SW480 (cell line): ENCODE measurements at places on chromosomes 4 and X.

GRCh38 chr4:12409507-12410190 lies 981.0 kb upstream of the HS3ST1 start:
- peak; percentile 41 for DNase-seq

DNA sequence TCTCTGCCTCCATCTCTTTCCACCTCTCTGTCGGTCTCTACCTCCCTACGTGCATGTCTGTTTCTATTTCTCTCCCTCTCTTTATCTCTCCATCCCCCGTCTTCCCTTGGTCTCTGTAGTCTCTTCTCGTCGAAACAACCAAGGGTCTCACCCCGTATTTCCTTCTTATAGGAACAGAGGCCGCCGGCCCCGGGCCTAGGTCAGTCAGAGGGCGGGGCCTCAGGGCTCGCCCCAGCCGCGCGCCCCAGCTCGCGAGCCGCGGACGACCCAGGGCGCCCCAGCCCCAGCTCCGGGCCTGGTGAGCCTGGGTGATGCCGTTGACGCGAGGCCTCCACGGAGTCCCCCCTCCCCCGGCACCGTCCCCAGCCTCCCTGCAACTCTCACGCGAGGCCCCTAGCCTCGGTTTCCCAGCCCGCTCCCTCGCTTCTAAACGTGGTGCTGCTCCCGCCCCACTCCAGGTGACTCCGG lies 6.6 kb downstream of the TIMM17B start:
- peak; percentile 44 for DNase-seq

DNA sequence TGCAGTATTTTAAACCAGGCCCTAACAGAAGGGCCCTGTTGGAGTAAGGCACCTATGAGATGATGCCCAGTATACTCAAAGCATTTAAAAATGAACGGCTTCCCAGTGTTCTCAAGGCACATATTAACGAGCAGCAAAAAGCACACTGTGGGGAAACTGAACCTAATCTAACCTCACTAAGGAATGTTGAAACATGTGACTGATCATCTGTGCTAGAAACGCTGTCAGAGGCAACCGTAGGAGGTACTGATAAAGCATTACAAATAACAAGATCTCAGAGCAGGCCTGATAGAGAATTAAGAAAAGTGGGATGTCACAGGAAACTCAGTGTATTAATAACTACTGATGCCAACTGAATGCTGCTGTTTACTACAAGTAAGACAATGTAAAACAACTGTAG lies 24.0 kb downstream of the ASB9 start:
- no peak for DNase-seq

GRCh38 chr4:114279711-114280110 lies 300.3 kb upstream of the ARSJ start:
- DNase-seq: no peak

DNA sequence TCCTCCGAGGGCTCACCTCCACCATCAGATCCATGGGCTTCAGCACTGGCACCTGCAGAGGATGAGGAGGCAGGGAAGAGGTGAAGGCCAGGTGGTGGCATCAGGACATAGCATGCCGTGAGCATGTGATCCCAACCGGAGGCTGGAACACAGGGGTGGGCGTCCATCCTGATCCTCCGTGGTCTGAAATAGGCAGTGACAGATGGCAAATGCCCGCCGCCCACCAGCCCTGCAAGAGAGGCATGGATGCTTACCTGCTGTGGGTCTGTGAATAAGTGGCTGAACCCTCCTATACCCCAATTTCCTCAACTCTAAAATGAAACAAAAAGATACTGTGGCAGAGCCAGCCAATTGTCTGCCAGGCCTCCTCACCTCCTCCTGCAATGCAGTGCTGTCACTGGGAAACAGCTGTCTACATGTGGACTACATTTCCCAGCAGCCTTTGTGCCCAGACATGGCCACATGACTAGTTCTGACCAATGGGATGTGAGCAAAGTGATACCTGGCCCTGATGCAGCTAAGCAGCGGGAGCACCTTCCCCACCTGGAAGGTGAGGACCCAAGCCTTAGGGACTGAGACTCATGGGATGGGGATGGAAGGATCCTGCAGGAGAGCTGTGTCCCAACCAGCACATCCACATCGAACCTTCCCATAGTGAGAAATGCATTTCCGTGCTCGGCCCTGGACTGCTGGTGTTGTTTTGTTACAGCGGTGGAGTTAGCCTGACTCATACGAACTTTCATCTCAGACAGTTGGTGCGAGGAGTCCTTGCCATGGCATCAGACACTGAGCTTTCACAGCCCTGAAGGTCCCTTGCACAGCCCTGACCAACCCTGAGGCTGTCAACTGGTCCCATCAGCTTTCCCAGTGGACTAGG lies 99.5 kb downstream of the PPP2R2C start:
- DNase-seq: peak; percentile 40

- DNase-seq: no peak
These were observed 73.8 kb upstream of the DCLK2 start for GRCh38 chr4:150004481-150004880.

DNA sequence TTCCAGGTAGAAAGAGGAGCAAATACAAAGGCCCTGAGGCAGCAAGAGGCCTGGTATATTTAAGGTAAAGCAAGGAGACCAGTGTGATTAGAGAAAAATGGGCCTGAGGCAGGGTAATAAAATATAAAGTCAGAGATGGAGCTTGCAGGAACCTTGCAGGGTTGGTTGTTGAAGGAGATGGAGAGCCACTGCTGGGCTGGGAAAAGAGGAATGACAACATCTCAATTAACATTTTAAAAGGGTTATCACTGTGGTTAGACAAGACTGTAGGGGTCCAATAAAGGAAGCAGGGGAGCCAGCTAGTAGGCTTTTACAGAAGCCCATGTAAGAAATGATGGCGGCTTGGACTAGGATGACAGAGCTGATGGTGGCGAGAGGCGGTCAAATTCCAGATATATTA lies 205.5 kb upstream of the MBNL3 start:
- DNase-seq: no peak

DNA sequence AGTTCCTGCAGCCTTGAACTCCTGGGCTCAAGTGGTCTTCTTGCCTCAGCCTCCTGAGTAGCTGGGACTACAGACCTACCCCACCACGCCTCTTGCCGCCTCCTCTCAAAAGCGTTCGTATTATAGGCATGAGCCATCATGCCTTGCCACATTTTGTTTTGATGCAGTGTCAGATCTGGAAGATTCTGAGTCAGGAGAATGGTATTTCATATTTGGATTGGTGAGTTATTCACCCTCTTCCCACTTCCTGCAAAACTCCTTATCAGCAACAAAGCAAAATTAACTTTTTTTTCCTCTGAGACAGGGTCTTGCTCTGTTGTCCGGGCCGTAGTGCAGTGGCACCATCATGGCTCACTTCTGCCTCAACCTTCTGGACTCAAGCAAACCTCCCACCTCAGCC lies 29.6 kb downstream of the REST start:
- DNase-seq: peak; percentile 9

- DNase-seq: no peak
These were observed 111.5 kb downstream of the ASB9 start for GRCh38 chrX:15158350-15158735.

DNA sequence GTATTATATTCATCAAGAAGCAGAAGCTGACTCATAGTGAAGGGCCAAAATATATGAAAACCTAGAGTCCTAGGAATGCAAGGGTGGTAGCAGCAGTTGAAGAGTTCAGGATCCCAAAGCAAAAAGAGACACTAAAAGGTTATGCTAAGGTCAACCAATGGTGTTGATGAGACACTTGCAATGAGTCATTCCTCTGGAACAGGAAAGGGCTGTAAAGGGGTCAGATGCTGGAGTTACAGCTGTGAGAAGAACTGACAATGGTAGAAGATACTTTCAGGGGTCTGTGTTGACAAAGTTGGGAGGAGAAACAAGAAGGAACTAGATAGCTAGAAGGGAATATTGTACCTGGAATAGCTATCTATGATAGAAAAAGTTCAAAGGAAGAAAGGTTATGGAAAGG lies 47.5 kb downstream of the ZGRF1 start:
- DNase-seq: peak; percentile 7
